IMR-90 (cell line): ENCODE measurements at places on chromosomes 3 and 15. TPM values are rescaled to one million over a fixed set of nuclear protein-coding genes. Genes with fewer than 3 reads are reported as not detected.
A peak's percentile ranks its signal among the peaks of the same experiment; 100 is the strongest.

DNA sequence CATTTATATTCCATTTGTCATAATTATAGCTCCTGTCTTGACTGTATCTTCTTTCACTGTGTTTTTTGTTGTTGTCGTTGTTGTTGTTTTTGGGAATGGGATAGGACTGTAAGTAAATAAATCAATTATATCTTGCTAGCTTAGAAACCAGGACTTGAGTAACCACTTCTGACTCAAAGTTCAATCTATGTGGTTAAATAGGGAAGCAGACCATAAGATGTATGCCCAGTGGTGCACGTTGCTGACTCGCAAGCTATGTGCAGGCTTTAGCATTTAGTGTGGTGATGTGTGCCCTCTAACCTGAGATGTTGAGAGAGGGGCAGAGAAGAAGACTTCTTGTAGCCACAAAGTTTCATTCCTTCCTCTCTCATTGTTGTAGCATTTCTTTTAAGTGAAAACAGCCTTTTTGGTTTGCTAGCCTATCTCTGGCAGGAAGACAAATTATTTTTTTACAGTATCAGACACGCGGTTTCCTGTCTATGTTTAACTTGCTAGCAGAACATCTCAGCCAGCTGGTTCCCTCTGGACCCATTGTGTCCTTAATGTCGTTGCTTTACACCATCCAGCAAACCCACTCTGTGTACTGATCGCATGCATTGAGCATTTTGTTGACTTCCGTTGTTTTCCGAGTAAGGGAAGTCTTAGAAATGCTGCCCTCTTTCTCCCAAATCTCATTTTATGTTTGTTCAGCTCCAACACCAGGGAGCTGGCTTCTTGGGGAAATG, 52.1 kb downstream of the TGFBR2 start:
- peak; percentile 79 for DNase-seq

- no peak for DNase-seq
Measured at GRCh38 chr15:75327005-75327404, 8.9 kb upstream of the COMMD4 start.

ZNF385D gene
- polyA plus RNA-seq = 0.57 and 2.4 TPM in 2 replicates

ROPN1 gene
- 0.03 TPM in 1 of 2 replicates, not detected in the other for polyA plus RNA-seq

SELENOK gene
- 35.5 and 36.2 TPM in 2 replicates for polyA plus RNA-seq
